ENCODE measurements at places on chromosomes 3 and 15. TPM values are rescaled to one million over a fixed set of nuclear protein-coding genes. Genes with fewer than 3 reads are reported as not detected.

Gene OR5H6
- not detected for total RNA-seq

Gene SPTBN5
- total RNA-seq, result 0.20 TPM

Gene SH3GL3
- total RNA-seq, result 0.07 TPM

Gene PLA2G4B
- total RNA-seq, result 1.2 TPM

Gene GPR149
- not detected for total RNA-seq
